ENCODE measurements at places on chromosomes 1 and 21.
A peak's percentile ranks its signal among the peaks of the same experiment; 100 is the strongest.

DNA sequence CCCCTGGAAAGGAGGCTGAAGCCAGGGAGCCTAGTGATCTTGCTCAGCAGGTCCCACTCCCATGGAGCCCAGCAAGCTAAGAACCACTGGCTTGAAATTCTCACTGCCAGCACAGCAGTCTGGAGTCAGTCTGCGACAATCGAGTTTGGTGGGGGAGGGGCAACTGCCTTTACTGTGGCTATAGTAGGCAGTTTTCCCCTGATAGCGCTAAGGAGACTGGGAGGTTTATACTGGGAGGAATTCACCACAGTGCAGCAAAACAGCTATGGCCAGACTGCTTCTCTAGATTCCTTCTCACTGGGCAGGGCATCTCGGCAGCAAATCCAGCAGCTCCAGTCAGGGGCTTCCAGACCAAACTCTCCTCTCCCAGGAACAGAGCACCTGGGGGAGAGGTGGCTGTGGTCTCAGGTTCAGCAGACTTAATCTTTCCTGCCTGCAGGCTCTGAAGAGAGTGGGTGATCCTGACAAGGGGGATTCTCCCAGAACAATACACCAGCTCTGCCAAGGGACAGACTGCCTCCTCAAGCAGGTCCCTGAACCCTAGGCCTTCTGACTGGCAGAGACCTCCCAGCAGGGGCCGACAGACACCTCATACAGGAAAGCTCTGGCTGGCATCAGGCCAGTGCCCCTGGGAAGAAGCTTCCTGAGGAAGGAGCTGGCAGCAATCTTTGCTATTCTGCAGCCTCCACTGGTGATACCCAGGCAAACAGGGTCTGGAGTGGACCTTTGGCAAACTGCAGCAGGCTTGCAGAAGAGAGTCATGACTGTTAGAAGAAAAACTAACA lies 548.5 kb upstream of the NEGR1 start:
- DNase-seq, result no peak

DNA sequence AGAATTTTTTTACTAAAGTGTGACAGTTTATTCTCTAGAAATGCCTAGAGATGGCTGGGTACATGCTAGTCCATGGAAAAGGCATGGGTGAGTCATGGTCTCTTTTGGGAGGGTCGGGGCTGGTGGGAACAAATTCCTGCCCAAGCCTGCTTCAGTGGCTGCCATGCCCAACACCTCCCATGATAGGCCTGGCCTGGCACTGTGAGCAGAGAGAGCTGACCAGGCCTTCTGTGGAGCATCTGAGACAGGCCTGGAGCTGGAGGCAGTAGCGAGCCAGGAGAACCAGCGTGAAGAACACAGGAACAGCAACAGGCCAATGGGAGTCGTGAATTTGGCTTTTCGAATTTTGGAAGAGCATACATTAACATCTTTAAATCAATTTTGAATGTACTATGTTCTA lies 209.2 kb downstream of the SDCCAG8 start:
- DNase-seq, result no peak

DNA sequence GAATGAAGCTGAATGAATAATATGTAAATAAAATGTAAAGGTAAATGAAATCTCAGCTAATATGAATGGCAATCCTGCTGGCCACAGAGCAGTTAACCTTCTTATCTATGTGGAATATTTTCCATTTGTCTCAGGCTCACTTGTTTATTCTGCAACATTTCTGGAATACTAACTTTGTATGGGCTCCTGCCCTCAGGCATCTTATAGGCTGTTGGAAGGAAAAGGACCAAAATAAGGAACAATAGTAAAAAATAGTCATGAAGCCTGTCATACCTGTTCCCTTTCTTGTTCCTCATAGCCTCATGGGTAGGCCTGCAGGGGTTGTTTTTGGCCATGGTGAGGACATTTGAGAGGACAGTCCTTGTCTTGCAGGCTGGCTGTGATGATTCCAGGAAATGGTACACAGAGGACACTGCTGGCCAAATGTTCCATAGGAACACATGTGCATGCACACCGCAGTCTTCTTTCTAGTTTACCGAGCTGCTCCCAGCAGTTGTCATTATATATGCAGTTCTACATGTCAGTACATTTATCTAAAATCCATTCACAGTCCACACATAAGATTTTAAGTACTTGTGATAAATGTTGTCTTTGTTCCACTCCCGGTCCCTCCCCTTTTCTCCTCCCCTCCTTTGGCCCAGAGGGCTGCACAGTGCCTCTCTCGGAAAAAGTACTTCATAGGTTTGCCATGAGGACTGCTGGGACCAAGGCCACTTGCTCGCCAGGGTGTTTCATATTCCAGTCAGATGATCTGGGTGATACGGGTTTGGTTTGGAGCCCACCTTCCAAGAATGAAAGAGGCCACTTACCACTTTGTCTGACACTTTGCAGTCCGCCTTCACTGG lies 15.2 kb upstream of the KCNQ4 start:
- DNase-seq, result no peak

GRCh38 chr1:184640505-184640904 lies 114.2 kb downstream of the EDEM3 start:
- DNase-seq, result no peak

DNA sequence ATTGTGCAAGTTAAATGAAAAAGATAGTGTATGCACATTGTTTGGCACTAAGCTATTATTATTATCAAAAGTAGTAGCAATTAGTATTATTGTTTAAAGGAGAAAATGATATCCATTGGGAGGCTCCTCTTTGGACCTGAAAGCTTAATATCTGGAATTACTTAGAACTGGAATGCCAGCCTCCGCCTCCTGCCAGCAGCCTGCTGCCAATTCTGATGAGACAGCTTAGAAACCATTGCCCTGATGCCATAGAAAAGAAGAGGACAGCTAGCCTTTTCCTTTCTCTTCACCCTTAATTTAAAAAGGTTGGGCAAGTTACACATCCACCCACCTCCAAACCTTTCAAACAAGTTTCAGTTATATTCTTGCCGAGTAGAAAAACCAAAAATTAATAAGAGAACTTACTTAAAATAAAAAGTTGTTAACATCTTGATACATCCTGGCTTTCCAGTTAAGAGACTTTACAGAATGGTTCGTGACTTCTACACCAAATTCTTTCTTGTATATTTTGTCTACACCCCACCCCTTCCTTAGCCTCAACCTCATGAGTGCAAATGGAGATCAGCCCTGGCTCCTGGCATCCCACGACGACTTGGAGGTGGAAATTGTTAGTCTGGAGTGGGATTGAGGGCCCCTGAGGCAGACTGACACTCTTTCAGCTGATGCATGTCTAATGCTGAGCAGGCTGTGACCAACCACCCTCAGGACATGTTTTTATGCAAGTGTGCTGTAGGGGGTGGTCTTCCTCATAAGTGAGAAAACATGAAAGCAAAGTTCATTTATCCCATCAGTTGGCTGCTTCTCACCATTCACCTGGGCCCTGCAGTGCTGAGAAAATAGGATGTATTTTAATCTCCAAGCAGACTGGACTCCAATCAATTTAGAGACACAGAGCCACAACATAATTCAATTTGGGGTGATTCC lies 120.6 kb downstream of the KCNJ15 start:
- no peak for DNase-seq

DNA sequence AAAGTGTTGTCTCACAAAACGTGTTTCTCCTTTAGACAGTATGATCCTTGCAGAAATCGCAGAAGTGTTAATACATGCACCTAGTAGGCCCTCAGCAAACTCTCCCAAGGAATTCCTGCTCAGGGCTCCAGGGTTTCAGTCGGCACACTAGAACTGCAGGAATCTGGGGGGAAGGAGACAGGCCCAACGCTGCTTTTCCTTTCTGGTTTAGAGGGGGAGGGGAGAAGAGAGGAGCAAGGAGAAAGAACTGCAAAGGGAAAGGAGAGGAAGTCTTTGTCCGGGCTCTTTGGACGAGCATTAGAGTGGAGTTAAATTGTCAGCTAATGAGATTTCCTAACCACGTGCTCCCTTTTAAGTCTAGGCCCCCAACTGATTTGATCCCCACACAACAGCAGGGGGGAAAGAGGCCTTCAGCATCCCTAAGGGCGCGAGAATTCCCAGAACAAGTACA lies 103.7 kb upstream of the SOD1 start:
- DNase-seq, result no peak

GRCh38 chr1:10646347-10646861 lies 150.0 kb downstream of the CASZ1 start:
- DNase-seq, result no peak

DNA sequence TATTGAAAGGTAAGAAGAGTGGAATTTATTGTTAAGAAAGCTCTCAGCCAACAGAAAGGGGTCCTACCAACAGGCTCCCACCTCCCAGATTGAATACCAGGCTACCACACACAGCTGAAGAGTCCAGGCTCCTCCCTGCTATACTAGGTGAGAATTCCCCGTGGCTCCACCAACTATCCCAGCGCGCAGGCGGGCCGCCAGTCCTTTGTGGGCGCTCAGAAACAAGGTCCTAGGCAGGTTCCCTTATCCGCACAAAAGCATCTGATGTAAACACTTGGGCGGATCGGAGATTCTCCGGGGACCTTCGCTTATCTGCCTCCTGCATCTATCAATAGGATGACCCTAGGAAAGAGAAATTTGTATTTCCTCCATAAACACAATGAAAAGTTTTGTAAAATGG lies 423.9 kb upstream of the ADGRL4 start:
- no peak for DNase-seq

- DNase-seq, result no peak
Measured at GRCh38 chr1:29597861-29598260, 361.5 kb downstream of the PTPRU start.

GRCh38 chr1:113904293-113904673 lies 316 bp downstream of the AP4B1 start:
- DNase-seq, result peak; percentile 67

GRCh38 chr1:205667909-205668643 lies 12.2 kb downstream of the SLC45A3 start:
- no peak for DNase-seq

DNA sequence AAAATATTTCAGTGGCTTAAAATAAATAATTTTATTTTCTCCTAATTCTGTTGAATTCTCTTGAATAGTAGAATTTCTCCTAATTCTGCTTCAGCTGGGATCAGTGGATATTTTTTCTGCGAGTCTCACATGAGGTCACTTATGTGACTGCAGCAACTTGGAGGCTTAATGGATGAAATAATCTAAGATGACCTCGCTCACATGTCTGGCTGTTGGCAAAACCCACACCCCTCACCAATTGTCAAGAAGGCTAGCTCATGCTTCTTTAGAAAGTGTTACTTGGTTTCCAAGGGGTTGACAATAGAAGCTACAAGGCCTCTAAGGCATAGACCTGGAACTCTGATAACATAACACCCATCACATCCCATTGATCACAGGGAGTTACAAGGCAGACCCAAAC lies 156.9 kb upstream of the DPYD start:
- no peak for DNase-seq

DNA sequence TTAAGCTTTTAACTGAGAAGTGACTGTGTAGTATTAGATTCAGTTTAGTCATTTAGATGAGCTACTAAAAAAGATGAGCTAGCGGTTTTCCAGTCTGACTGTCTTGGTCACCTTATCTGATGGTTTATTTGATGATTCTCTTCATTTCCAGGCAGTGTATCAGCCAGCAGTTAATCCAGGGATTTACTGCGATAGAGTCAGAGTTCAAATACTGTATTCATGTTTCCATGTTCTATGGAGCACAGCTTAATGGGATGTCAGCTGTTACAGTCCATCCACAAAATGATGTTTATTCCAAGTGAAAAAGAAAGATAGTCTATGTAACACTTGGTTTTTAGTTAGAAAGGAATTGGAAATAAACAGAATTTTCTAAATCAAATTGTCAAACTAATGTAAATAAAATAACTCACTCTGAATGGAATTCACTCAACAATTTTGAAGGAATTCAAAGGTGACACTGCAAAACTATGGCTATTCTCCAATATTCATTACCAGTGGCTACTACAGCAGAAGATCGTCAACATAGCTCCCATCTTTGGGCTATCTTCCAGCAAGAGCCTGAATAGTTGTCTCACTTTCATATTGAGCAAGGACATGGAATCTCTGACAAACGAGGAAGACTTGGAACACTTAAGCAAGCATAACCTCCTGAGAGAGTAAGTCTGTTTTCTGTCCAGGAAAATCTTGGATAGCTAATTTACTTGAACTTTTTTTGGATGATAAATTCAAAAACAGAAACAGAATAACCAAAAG lies 54.6 kb upstream of the DPT start:
- DNase-seq, result no peak

DNA sequence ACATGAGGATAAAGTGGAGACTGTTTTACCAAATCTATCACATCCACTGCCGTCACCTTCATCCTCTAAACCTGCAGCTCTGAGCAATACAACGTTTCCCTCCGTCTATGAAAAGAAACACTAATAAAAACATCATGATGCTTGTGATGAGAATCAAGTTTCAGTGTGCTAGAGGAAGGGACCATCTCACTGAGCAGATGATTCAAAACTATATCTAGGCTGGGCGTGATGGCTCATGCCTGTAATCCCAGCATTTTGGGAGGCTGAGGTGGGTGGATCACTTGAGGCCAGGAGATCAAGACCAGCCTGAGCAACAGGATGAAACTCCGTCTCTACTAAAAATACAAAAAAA lies 14.7 kb upstream of the MYOM3 start:
- DNase-seq, result no peak

GRCh38 chr1:66413136-66413837 lies 120.7 kb upstream of the SGIP1 start:
- no peak for DNase-seq

- DNase-seq, result no peak
Measured at GRCh38 chr1:152623203-152623844, 421 bp upstream of the LCE3A start.

- peak; percentile 54 for DNase-seq
Measured at GRCh38 chr1:234978397-234979295, 150.0 kb downstream of the TOMM20 start.

- DNase-seq, result no peak
Measured at GRCh38 chr1:30816211-30817076, 58.9 kb upstream of the LAPTM5 start.

- no peak for DNase-seq
Measured at GRCh38 chr1:184915463-184916090, 58.7 kb downstream of the NIBAN1 start.

DNA sequence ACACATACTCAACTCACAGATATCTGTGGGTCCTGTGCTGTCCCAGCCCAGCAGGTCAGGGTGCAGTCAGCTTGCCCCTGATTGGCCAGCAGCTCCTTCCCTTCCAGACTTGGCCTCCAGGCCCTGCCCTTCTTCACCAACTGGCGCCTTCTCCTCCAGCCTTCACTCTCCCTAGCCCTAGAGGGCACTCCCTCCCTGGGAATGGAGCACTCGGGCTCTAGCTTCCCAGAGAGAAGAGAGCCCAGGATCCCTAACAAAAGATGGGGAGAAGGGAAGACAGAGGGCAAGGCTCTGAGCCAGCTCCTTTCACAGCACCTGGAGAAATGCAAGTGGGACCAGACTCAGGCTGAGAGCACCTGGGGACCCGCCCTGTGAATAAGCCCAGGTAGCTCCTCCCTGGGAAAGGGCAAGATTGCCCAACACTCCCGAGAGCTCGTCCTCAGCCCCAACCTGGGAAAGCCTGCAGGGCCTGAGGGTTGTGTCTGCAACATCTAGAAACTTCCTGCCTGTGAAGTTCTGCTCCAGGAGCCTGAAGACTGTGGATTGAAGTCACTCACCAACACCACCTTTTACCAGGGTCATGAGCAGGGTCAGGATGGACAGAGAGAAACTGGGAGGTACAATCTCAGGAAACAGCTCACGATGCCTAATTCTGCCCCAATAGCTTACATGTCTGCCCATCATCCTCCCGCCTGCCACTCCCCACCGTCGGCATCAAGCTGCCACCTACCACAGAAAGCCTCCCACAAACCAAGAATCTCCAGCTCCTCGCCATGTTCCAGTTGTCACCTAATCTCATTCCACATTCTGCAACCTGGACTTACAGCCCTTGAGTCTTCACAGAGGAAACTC lies at the start of gene PGLYRP4:
Gene PGLYRP4, minus strand, starts transcription at position 331 of the 852 bp plus-strand sequence. CDS start 909 bp downstream, outside the sequence.
- no peak for DNase-seq

GRCh38 chr1:230706020-230706699 lies 7.8 kb downstream of the AGT start:
- DNase-seq, result no peak

- no peak for DNase-seq
Measured at GRCh38 chr1:80101159-80101558, 1094.6 kb upstream of the ADGRL4 start.

Measured in activated naive CD4-positive, alpha-beta T cell treated with anti-CD3 and anti-CD28 coated beads, Interleukin-2, amount 50 U/mL, for 16 hours (primary cell).